ENCODE measurements at places on chromosomes 12 and 14.

- DNase-seq = no peak
Observed at GRCh38 chr12:104486363-104486750, 29.6 kb downstream of the CHST11 start.

DNA sequence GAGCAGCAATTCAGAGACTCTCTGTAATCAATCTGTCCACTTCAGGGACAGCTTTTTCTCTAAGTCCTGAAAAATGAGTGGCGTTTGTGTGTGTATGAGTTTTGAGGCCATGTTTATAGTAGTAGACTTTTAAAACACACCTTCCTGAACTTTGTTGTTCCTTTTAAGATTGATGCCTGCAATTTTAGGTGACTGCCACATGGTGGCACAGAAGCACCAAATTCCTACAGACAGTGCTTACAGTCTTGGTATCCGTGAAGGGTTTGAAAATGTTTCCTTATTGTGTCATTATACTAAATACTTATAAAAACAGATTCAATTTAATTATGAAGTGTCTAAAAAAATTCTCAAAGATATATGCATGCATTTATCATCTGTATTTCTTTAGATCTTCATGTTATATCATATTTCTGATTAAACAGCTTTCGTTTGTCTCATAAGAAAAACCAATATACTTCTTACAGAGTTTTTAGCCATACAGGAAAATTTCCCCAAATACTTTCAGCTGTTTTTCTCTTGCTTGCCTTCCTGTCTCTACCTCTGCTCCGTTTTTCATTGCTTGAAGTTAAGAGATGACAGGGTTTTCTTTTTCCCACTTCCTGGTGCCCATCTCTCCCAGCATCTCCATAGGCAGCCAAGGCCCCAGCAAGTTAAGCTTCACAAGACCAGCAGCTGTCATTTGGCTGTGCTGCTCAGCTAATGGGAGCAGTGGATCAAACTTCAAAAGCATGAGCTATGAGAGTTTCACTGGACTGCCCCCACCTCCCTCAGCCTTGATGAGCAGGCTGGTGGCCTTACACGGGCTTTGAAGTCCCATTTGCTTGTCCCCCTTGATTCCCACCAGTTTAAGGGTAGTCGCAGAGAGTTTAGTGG lies 259.6 kb downstream of the AKAP6 start:
- no peak for DNase-seq

DNA sequence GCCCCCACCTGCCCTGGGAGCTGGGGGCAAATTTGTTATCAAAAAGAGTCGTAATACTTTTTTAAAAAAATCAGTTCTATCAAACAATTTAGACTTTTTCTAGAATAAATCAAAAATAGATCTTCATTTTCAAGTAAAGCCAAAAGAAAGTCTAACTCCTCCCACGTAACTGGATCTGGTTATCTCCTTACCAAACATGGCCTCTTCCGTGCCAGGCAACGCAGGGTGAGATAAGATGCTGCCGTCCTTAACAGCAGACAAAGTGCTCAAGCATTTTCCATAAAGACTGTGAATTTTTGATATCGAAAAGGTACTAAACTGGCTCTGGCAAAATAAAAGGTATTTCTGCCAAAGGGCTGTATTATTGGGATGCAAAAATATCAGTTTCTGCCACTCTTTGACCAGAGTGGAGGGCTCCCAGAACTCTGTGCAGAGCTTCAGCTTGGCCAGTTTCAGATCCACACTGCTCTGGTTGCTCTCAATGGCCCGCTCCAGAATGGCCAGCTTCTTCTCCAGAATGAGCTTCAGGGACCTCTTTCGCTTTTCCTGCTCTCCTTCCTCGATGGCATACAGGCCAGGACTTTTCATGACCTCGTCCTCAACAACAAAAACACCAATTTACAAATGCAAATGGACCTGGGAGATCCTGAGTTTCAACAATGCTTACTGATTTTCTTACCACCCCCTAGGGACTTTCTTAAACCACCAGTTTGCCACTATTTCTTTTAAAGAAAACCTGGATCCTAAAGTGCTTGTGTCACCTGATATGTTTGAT lies 29.0 kb downstream of the NRDE2 start:
- no peak for DNase-seq

DNA sequence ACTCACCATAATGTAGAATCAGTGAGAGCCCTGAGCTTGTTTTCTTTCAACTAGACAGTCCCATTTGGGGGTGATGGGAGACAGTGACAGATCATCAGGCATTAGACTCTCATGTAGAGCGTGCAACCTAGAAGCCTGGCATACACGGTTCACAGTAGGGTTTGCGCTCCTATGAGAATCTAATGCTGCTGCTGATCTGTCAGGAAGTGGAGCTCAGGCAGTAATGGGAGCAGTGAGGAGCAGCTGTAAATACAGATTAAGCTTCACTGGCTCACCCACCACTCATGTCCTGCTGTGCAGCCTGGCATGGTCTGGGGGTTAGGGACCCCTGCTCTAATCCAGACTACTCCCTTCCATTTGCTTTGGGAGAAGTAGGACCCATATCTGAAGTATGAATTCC lies 55.6 kb downstream of the FNTB start:
- DNase-seq = no peak

DNA sequence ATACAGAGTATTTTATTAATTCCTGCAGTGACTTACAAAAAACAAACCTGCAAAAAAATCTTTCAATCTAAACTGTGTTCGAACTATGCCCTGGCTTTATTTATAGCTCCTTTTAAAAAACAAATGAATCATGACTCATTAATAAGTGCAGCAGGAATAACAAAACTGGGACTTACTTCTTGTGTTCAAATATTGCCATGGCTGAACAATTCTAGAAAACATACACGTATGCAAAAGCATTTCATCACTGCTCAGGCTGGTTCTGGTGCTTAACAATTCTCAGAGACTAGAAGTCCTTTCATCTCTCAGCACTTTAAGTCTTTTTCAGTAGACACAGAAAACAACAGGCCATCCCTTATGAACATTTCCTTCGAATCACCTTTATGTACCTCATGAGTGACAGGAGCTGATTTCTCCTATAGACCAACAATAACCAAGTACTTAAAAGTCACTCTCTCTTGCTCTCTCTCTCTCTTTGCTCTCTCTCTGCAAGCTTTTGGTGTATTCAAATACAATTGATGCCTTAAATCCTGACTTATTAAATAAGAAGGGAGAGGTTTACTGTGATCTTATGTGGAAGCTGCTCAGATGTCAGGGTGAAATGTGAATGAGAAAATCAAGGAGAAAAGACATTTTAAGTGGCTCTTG lies 268.8 kb downstream of the TTC8 start:
- DNase-seq = no peak

- no peak for DNase-seq
Observed at GRCh38 chr12:79121486-79121885, 256.9 kb downstream of the SYT1 start.

DNA sequence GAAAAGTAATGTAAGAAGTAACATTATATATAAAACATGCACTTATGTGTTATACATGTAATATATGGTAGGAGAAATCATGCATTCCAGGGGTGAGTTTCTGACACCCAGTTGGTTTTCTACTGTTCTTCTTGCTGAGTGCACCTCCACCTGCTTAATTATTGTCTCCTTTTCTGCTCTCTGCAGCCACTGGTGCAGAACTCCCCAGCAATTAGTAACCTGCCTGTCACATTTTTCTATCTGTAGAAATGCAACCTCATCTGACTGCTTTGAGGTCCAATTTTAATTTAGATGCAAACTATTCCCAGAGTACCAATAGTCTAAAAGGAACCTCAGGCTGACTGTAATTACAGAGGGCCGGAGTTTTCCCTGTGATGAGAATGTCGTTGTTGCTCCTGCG lies 842.1 kb downstream of the AACS start:
- DNase-seq = no peak

DNA sequence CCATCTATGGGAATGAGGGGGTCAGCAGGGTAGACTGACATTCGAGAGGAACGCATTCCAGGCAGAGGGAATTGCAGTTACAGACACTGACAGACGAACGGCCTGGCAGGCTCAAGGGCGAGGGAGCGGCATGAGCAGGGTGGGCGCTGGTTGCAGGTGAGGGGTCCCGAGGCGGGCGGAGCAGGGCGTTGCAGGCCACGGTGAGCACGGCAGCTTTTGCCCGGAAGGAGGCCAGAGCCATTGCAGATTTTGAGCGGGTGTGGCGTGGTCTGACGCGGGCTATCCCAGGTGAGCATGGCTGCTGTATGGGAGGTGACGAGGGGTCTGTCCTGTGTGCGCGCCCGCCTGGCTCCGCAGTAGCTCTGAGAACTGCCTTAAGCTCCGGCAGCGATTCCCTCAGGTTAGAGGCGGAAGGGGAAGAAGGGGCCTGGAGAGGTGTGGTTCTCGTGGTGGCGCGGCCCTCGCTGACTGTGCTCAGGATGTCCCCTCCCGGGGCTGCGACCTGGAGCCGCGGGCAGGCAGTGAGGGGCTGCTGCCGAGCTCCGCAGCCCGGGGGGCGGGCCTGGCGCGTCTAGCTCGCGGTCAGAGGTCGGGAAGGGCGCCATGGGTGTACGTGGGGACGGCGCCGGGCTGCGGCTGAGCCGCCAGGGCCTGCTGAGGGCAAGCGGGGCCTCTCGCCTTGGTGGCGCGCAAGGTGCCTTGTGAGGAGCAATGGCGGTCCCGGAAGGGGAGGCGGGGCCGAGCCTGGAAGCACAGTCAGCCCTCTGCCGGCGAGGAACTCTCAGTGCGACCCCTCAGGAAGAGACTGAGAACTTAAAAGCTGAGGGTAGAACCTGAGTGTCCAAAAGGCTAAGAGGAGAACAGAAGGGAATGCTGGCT lies 177.1 kb downstream of the CACNA1C start:
- DNase-seq = no peak

GRCh38 chr14:88683119-88683518 lies 109.6 kb downstream of the EML5 start:
- no peak for DNase-seq

- DNase-seq = no peak
Observed at GRCh38 chr12:14249368-14249767, 116.1 kb upstream of the ATF7IP start.

GRCh38 chr12:70756791-70757190 lies 119.6 kb upstream of the PTPRB start:
- DNase-seq = no peak

DNA sequence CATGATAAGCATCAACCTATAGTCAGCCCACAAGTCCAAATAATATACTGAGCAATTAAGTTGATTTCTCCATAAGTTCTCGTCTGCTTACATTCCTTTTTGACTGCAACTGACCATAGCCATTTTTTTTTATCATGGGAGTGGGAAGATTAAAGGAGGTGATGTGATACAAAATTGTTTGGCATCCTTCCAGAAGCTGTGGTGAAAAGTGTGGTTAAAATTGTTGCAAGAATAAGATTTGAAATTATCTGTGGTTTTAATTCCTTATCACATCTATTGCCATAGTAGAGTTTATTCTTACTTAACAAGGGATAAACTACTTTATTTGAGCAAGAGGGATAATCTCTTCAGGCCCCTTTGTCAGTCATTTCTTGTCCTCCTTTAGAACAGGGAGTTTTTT lies 50.7 kb downstream of the LIN52 start:
- DNase-seq = no peak

- no peak for DNase-seq
Observed at GRCh38 chr12:4086481-4086880, 187.1 kb upstream of the CCND2 start.

DNA sequence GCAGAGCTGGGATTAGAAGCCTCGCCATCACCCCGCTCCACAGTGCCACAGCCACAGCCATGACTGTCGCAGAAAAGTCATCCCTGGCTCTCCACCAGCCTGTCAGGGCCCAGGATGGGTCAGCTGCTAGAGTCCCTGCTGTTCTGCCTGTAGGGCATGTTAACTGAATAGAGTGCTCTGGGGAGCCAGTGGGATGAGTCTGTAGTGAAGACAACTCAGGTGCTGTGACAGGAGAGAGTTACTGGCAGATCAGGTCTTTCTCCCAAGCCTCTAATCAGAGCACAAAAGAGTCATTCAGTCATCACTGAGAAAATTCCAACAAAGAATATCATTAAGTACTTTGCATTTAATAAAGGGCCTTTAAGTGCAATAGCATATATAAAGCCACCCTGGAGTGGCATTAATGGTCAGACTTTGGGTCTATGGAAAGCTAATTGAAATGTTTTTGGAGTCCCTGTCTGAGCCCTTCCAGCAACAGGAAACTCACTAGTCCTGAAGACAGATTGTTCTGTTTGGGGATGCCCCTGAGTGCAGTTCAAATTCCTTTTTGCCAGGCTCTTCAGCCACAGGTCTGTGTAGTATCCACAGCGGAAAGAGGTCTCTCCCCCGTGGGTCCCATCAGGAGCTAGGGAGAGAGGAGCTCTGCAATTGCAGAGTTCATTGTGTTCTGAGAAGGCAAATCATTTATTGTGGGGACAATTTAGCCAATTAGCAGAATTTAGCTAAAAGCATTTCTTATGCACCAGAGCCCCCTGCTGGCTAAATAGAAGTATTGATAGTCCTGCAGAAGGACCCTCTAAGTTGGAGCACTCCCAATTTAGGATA lies 45.2 kb upstream of the C14orf132 start:
- DNase-seq = peak; percentile 26

- no peak for DNase-seq
Observed at GRCh38 chr12:1929241-1929984, 11.0 kb upstream of the CACNA2D4 start.

DNA sequence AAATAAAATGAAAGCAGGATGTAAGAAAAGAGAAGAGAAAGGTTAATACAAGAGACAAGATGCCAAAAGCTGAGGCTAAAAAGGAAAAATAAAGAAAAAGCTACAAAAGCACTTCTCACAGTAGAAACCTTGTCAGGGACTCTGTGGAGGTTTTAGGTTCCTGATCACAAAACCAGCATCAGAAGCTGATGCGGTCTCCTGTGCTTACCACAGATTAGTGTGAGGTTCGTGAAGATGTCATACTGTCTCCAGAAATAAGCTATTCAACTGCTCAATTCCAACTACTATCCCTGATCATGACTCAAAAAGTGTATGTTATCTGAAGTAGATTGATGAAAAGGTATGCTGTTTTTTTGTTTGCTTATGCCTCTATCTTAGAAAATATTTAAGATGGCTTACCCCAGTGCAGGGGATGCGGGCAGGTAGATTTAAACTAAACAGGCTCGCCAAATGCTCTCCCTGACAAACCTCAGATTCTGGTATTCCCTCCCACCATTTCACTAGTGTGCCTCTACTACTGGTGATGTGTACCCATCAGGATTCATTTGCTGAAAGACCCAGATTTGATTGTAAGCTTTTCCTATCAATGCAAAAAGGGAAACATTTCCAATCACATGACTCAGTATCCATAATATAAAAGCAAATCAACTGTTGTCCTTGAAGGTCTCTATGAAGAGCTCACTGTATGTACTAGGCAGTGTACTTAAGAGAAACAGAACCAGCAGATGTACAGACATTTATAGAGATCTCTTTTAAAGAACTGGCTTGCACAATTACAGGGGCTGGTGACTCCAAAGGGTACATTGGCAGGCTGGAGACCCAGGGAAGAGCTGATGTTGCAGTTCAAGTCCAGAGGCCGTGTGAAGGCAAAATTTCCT lies 169.5 kb upstream of the FOXN3 start:
- DNase-seq = no peak

DNA sequence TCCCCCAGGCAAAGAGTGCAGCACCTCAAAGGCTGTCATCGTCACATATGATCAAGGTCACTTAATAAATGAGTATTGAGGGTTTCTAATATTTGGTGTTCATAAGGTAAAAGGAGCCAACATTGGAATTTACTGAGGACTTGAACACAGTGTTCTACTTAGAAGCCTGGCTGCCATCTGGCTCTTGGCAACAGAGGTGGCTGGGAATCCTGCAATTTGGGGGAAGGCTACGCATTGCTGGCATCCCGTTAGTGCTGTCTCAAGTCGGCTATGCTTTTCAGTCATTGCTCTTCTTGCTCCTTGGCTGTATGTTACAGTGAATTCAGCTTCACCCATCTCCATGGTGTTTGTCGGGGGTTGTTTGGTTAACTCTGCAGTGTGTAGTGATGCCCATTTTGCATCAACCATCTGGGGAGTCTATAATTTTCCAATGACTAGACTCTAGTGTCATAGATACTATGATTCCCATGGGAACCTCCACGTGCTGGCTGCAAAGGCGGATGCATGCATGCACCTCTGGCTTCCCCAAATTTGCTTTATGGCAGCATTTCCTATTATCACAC lies 12.9 kb upstream of the SLC24A4 start:
- DNase-seq = peak; percentile 28
